Activated CD8-positive, alpha-beta T cell treated with anti-CD3 and anti-CD28 coated beads, Interleukin-2, amount 10 ng/mL, durations not matched to agents 7 days and 5 days (primary cell): ENCODE measurements at places on chromosomes 7 and 10. TPM values are rescaled to one million over a fixed set of nuclear protein-coding genes. Genes with fewer than 3 reads are reported as not detected.
A peak's percentile ranks its signal among the peaks of the same experiment; 100 is the strongest.

The NAT16 gene
- total RNA-seq: not detected

The ATG9B gene
- 7.4 TPM for total RNA-seq

The COMTD1 gene
- 62.5 TPM for total RNA-seq

GRCh38 chr10:70430493-70431445 is 10.7 kb downstream of the NODAL start:
- no peak overlapping the region for H3K4me3 ChIP-seq
- peaks cover 16% of the 10 kb centered on the region for H3K36me3 ChIP-seq
- H3K4me1 ChIP-seq: peaks cover 22% of the 10 kb centered on the region
- no peak for DNase-seq
- H3K27me3 ChIP-seq: no peaks in the 10 kb centered on the region

DNA sequence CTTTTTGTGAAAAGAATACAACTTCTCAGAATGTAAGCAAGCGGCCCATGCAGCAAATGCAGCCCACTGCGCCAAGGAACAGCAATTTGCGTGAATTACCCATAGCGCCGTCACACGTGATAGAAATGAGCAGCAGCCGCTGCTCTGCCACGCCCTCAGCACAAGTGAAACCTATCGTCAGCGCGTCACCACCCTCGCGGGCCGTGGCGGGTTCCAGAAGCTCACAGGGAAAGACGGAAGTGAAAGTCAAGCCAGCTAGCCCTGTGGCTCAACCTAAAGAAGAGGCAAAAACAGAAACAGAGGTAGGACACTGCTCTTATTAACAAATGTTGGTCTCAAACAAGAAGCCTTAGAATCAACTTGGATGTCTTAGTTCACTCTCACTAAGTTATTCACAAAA is 70.5 kb downstream of the SHH start:
- DNase-seq: no peak
- peaks cover 79% of the 10 kb centered on the region for H3K36me3 ChIP-seq
- no peak overlapping the region for H3K4me3 ChIP-seq
- H3K27me3 ChIP-seq: no peaks in the 10 kb centered on the region
- H3K4me1 ChIP-seq: peaks cover 61% of the 10 kb centered on the region

DNA sequence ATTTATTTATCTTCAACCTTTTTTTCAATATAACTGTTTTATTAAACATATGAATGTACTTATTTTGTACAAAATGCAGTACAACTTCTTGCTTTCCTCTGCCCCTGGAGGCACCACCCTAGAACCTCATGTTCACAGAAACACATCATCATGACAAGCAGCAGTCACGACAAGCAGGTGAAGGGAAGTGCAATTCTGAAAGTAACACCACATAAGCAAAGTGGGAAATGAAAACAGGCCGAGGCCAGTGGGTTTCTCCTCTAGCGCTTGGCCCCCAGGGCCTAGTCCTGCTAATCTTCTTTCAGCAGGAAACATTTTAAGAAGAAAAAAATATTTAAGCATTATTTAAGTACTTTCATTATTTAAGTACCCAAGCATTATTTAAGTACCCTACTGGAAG is 598.1 kb downstream of the SH2D4B start:
- no peaks in the 10 kb centered on the region for H3K4me1 ChIP-seq
- H3K27me3 ChIP-seq: no peaks in the 10 kb centered on the region
- DNase-seq: no peak
- H3K36me3 ChIP-seq: no peaks in the 10 kb centered on the region
- H3K27ac ChIP-seq: no peak overlapping the region
- no peak overlapping the region for H3K4me3 ChIP-seq

DNA sequence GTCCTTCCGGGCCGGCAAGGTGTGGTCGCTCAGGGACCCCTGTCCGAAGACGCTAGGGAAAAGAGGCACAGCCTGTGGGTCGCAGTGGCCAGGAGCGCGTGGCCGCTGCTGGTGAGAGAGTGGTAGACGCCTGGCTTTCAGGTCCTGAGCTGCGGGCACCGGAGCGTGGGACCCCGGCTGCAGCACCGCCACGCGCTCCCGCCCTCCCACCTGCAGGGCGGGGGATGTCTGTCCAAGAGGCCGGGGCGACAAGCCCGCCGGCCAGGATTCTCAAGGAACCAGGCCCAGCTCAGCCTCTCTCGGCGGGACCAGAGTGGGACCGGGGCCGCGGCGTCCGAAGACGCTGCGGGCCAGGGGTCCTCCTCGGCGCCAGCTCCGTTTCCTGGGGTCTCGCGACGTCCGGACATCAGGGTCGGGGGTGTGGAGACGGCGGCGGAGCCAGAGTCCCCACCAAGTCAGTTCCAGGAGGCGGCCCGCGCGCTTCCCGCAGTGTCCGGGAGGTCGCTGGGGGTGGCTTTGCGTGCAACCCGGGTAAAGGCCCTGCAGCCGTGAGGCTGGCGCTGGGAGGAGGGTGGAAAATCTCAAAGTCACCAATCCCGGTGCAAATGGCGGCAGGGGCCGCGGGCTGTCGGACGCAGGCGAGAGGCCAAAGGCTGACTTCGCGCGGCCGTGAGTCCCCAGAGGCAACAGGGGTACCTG is 5.5 kb downstream of the ZNF503 start:
- no peaks in the 10 kb centered on the region for H3K36me3 ChIP-seq
- peaks cover 49% of the 10 kb centered on the region for H3K27me3 ChIP-seq
- H3K27ac ChIP-seq: no peak overlapping the region
- H3K4me1 ChIP-seq: peaks cover 16% of the 10 kb centered on the region

DNA sequence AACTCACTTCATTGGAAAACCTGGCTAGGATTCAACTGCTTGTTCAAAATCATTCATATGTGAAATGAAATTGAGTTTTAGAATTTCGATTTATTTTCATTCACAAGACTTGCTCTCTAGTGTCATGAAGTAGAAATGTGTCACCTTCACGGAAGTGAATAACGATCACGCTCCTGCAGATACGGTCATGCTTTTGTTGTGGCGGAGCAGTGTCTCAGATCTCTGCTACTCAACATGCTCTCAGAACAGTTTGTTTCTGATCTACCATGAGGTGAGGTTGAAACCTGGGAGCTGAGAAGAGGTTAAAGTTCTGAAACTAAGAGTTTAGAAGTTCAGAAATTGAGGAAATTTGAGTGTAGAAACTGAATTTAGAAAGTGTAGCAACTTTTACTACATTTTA is 13.8 kb upstream of the PITRM1 start:
- H3K4me1 ChIP-seq: peaks cover 11% of the 10 kb centered on the region
- H3K27ac ChIP-seq: peak overlapping the region; percentile 50
- H3K27me3 ChIP-seq: peaks cover 28% of the 10 kb centered on the region
- peak; percentile 65 for DNase-seq
